ENCODE measurements at places on chromosomes 11 and 22.

DNA sequence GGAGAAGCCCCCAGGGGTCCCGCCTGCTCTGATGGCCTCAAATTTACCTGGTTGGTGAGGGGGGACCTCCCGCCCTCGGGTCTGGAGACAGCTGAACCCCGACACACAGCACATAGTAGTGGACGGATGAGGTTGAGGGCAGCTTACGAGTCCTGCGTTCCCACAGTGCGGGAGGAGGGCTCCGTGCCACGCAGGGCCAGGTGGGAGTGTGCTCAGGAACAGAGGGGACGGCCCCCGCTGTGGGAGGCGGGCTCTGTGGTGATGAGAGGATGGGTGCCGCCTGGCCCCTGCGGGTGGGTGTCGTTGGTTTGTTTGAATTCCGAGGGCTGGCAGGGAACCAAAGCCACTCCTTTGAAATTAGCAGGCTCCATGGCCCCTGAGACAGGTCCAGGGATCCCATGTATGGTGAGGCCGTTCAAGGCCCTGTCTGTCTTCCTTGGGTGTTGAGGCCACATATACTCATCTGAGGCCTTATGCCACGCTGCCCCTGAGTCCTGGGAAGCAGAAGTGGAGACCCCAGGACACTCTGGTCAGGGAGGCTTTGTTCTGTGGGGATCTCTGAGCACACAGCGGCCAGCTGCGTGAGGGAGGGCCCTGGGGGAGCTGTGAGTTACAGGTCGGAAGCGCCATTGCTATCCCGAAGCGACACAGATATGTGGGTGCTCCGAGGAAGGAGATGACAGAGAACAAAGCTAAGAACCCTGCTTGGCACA, 21.9 kb downstream of the NADSYN1 start:
- no peak for DNase-seq

GRCh38 chr22:47168900-47169800, 406.7 kb downstream of the TBC1D22A start:
- no peak for DNase-seq

DNA sequence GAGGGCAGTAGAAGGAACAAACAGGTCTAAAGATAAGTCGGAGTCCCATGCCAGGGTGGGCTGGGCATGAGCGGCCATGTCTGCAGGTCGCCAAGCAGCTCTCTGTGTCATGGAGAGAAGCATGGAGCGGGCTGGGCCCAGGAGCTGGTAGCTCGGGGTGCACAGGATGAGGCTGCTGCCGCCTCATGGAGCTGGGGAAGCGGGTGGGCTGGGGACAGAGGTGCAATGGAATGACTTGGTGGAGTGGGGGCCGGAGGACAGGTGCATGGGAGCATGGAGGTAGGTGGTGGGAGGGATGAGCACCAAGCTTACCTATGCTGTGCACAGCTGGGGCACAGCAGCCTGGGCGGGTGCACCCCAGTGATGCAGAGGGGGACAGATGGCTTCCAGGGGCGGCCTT, 3.6 kb downstream of the NRXN2 start:
- DNase-seq = no peak

- peak; percentile 84 for DNase-seq
Observed at GRCh38 chr11:45771193-45771565, 33.8 kb upstream of the SLC35C1 start.

DNA sequence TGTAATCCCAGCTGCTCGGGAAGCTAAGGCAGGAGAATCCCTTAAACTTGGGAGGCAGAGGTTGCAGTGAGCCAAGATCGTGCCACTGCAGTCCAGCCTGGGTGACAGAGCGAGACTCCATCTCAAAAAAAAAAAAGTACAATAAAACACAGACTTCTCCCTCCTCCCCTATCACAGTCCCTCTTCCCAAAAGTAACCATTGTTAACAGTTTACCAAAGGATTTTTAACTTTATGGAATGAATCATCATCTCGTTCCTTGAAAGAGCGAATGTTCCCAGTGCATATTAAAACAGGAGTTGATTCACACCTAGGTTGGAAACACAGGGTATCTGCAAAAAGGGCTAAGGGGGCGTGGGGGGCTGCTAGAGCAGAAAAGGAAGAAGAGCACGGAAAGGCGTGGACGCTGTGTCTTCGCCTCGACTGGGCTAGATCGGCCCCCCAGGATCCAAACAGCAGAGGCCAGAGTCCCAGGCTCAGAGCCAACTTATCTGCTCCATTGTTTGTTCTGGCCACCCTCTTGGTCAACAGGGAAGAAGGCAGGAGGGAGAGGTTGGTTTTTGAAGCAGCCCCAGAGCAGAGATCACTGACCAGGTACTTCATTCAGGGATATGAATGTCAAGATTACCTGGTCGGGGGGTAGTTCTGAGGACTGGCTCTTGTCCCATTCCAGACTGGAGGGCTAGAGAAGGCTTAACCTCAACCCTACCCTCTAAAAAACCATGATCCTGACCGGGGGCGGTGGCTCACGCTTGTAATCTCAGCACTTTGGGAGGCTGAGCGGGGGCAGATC, 2.1 kb upstream of the AHNAK start:
- no peak for DNase-seq

GRCh38 chr11:67167091-67167490, 48.0 kb downstream of the KDM2A start:
- DNase-seq = no peak

GRCh38 chr11:117519590-117519989, 191.9 kb downstream of the CEP164 start:
- DNase-seq = no peak

GRCh38 chr22:46773076-46773475, 10.6 kb downstream of the TBC1D22A start:
- DNase-seq = no peak

DNA sequence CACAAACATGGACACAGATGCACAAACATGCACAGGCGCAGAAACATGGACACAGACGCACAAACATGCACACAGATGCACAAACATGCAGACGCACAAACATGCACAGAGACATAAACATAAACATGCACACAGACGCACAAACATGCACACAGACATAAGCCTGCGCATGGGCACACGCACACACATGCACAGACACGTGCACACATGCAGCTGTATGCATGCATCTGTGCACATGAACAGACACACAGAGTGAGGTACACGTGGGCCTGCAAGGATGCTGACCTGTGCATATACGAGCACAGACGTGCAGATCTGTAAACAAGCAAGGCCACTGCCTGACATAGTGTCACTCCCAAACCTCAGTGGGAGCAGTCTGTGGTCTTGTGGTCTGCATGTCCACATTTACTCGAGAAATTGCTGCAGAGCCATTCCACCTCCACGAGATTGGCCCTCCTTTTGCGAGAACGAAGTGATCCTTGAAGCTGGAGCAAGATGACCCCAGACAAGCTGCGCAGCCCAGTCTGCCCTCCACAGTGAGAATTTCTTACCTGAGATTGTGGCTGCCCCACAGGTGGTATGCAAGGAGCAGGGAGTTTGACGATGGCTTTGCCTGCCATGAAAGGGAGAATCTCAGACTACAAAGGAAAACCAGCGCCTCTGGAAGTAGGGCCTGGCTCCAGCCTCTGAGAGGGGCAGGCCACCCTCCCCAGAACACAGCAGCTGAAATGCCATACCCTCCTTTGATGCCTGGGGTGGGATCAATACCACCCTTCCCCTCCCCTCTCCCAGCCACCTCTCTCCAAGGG, 299.9 kb downstream of the BRD1 start:
- DNase-seq = no peak

- DNase-seq = no peak
Observed at GRCh38 chr11:67367761-67368227, 5.6 kb downstream of the CLCF1 start.

GRCh38 chr11:13772223-13773046, 104.0 kb downstream of the FAR1 start:
- peak; percentile 73 for DNase-seq

GRCh38 chr11:106668147-106668546, 350.1 kb downstream of the GUCY1A2 start:
- no peak for DNase-seq

- no peak for DNase-seq
Observed at GRCh38 chr11:94834911-94835593, 66.9 kb downstream of the AMOTL1 start.

GRCh38 chr11:111814106-111814505, 47.9 kb upstream of the PPP2R1B start:
- DNase-seq = no peak

DNA sequence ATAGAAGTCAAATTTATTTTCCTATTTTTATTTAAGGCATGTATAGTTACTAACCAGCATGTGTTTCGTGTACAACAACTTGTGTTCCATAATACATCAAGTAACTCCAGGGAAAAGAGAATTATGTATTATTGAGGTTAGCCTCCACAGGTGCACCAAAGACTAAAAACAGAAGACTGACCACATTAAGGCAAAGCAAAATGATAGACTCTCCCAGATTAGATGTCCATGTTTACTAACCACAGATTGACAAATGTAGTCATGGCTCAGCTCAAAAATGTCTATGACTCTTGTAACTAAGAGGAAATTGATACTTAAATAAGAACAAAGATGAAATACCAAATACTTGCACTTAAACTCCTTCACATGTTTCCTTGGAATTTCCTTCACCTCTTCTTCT, 238.5 kb downstream of the METTL15 start:
- DNase-seq = no peak

DNA sequence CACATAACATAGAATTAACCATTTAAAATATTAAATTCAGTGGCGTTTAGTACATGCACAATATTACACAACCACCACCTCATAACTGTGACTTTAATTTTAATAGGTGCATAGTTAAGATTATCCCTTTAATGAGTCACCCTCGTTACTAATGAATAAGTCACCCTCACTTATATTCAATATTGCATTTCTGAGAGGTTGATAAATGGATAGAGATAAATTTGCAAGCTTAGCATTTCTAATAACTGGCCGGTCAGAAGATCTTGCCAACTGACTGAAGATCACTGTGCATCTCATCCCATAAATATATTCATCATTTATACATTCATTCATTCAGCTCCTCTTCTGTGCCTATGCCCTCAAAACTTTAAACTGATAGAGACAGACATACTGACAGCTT, 243.7 kb downstream of the TTC28 start:
- no peak for DNase-seq

GRCh38 chr11:12402691-12403120, 25.3 kb downstream of the PARVA start:
- DNase-seq = no peak

- DNase-seq = no peak
Observed at GRCh38 chr11:216081-216974, 8.8 kb downstream of the RIC8A start.

DNA sequence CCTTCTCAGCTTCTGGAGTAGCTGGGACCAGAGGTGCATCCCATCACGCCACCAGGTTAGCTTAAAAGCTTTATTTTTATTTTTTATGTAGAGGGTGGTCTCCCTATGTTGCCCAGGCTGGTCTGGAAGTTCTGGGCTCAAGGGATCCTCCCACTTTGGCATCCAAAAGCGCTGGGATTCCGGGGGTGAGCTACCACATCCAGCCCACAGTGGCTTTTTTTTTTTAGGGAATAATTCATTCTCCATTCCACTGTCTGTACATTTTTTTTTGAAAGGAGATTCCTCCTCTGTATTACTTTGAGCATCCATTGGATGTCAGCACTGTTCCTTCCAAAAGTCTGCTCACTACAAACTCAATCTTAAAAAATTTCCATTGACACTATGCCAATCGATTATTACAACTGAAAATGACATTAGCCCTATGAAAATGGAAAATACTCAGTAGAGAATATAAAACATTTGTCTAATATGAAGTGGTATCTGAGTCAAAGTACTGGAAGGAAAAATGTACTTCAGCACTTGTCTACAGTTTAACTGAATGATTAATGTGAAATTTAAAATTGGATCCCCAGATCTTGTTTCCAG, 1.3 kb upstream of the LPXN start:
- DNase-seq = no peak

GRCh38 chr11:74449369-74449931, 17.9 kb downstream of the KCNE3 start:
- peak; percentile 71 for DNase-seq

DNA sequence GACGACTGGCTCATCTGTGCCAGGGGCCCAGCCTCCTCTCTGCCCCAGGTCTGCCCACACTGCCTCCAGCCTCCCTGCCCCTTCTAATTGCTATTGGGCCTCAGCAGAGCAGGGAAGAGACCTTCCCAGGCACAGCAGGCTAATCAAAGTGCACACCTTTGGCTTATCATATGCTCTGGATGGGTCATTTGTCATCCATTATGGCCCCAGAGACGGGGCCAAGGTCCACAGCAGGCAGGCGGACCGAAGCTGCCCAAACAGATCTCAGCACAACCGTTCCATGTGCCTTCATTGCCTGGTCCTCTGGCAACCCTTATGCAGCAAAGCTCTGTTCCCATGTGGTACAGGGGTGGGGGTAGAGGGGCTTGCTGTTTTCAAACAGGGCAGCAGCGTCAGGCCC, 66.6 kb downstream of the TP53I11 start:
- DNase-seq = no peak

DNA sequence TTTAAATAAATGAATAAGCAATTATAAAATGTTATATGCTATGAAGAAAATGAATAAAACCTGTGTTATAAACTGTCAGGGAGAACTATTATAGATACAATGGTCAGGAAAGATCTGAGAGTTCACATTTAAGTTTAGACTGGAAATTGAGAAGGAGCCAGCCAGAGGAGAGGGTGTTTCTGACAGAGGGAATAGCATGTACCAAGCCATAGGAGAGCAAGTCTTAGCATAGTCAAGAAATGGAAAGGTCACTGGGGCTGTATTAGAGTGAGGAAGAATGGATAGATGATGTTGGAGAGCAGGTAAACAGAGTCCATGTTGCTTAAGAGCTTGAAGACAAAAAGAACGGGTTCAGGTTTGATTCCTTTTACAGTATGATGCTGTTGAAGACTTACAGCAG, 87.4 kb downstream of the FAM83F start:
- DNase-seq = no peak

- DNase-seq = no peak
Observed at GRCh38 chr11:131278472-131278871, 91.9 kb upstream of the NTM start.

GRCh38 chr22:26394777-26395176, 34.3 kb upstream of the ASPHD2 start:
- no peak for DNase-seq

DNA sequence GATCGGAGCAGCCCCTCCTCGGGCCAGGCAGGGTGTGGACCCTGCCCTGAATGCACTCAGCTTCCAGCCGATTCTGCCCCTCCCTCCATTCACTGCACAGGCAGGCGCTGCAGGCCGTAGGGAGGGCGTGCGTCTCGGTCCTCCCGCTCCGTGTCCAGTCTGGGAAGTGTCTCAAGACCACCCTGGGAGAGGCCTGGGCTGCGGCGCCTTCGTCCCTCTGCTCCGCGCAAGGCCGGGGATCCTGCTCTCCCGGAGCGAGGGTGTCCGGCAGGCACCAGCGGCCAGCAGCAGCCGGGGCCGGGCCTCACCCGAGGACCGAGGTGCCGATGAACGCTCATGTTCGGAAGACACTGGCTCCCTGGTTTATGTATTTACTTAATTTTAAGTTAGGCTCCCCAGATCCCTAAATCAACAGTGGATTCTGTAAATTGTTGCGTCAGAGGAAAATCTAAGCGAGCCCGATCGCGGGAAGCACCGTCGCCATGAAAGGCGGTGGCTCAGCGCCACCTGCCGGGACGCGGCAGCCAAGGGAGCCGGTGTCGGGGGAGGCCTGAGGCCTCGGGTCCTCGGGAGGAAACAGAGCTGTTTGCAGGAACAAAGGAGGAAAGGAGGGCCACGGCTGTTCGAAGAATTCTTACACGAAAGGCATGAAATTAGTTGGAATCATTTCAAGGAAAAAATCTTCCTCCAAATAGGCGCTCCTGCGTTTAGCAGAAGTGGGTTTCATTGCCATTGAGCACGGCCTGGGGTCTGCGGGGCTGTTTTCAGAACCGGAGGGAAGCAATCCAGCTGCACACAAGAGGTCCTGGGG, 195.3 kb downstream of the BRD1 start:
- no peak for DNase-seq

Data from NCI-H187 (cell line).